ENCODE measurements at places on chromosomes 4 and X.

DNA sequence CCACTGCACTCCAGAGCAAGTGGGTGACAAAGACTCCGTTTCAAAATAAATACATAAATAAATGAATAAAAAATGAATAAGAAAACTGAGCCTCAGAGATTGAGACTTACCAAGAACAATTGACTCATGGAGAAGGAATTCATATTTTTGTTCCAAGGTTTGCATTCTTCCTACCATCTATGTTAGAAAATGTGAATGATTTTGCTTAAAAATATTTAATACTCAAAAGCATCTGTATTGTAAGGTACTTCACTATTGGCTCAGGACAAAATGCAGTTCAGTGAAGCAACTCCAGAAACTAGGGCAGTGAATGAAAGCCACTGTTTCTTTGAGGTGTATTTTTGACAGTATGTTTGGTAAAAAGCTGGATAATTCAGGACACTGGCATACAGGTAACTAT lies 54.1 kb downstream of the XAGE2 start:
- no peak for DNase-seq

- no peak for DNase-seq
These were observed 77.4 kb downstream of the WDR19 start for GRCh38 chr4:39259571-39260330.

- DNase-seq = no peak
These were observed 2326.8 kb upstream of the AGA start for GRCh38 chr4:179768996-179769395.

- no peak for DNase-seq
These were observed 42.0 kb downstream of the ANXA5 start for GRCh38 chr4:121654738-121655137.

GRCh38 chr4:55272102-55272501 lies 73.9 kb upstream of the SRD5A3 start:
- no peak for DNase-seq

- no peak for DNase-seq
These were observed 91.3 kb downstream of the PTPN13 start for GRCh38 chr4:86685401-86685800.

DNA sequence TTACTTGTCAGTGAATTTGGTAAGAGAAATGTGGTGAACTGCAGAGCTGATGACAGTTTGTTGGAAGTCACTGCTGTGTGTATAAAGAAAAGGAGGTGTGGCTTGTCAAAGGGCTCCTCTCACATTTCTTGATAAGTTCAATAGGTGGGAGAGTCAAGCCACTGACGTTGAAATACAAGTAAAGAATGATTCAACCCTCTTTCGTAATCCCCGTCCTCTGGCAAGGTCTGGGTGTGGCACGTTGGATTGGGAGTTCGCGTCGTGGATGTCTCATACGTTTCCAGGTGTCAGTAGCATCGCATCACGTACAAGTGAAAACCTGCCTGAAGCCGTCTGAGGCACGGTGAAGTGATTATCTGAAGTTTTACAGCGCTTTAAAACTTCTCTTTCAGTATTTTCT lies 76.4 kb downstream of the EGF start:
- no peak for DNase-seq

- no peak for DNase-seq
These were observed 114.6 kb downstream of the ARHGAP6 start for GRCh38 chrX:11551151-11551550.

GRCh38 chrX:108590496-108590895 lies 145.9 kb downstream of the IRS4 start:
- no peak for DNase-seq

DNA sequence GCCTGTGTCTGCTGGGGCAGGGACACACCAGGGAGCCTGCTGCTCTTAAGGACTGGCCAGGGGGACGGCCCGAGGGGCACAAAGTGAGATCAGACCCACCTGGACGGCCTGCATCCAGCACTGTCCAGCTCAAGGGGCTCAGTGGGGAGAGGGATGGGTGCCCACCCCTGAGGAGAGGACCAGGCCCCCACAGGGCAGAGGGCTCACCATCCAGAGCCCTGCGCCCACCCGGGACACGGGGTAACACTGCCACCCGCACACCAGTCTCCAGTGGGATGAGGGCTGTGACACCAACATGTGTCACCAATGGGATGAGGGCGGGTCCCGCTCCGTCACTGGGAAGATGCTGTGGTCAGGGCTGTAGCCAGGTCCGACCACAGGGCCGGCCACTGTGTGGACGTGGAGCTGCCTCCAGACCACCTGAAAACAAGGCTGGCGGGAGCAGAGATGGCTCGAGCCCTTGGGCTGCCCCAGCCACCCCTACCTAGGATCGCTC lies 13.2 kb downstream of the DGKQ start:
- no peak for DNase-seq

GRCh38 chrX:71191248-71191647 lies 31.8 kb upstream of the GJB1 start:
- DNase-seq = no peak

GRCh38 chrX:71095981-71096759 lies 519 bp downstream of the FOXO4 start:
- peak; percentile 42 for DNase-seq

DNA sequence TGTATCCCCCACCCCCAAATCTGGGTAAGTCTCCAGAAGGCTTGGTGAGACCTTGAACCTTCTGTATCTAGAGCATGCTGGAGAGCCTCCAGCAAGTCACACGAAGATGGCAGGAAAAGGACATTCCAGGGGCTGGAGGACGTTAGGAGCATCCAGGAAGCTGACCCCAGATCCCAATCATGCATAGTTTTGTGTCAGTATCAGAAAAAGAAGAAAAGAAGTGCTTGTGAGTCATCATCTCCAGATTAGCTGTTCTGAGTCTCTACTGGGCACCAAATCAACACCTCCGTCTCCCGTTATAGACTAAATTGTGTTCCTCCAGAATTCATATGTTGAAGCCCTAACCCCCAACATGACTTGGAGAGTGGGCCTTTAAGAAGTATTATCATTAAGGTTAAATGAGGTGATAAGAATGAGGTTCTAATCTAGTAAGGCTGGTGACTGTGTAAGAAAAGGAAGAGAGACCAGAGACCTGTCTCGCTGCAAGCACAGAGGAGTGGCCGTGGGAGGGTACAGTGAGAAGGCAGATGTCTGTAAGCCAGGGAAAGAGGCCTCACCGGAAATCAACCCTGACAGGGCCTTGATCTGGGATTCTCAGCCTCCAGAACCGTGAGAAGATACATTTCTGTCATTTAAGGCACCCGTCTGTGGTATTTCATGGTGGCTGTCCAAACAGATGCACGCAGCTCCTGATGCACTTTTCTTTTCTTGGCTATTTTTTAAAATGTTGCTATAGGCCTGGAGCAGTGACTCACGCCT lies 38.1 kb upstream of the CLDN24 start:
- DNase-seq = no peak

GRCh38 chr4:164136180-164136616 lies 617.7 kb upstream of the SMIM31 start:
- no peak for DNase-seq

GRCh38 chrX:14899607-14900006 lies 26.4 kb downstream of the MOSPD2 start:
- DNase-seq = no peak

GRCh38 chr4:54058171-54058570 lies 6.2 kb downstream of the CHIC2 start:
- DNase-seq = no peak

GRCh38 chr4:19178835-19179234 lies 1072.9 kb upstream of the SLIT2 start:
- no peak for DNase-seq

GRCh38 chrX:149807747-149808458 lies 26.2 kb downstream of the MAGEA9 start:
- no peak for DNase-seq

- no peak for DNase-seq
These were observed 98.9 kb upstream of the BLTP1 start for GRCh38 chr4:122053186-122053585.

- no peak for DNase-seq
These were observed 566.3 kb downstream of the IL15 start for GRCh38 chr4:142202404-142203332.

DNA sequence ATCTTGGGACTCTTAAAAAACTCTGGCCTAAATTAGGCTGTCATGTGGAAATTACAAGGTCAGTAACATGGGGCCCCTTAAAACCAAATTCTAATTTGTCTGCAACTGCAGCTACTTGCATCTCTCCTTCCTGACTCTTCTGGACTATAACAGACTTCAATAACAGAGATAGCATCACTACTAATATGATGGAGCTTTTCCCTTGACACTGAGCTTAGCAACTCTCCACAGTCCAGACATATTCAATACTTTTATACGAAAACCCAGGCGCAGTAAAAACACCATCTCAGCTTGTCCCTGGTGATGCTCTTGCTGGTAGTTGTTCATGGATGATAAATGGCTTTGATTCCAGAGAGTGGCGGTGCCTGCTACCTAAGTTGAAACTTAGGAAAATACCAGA lies 850.4 kb downstream of the STIM2 start:
- DNase-seq = no peak

DNA sequence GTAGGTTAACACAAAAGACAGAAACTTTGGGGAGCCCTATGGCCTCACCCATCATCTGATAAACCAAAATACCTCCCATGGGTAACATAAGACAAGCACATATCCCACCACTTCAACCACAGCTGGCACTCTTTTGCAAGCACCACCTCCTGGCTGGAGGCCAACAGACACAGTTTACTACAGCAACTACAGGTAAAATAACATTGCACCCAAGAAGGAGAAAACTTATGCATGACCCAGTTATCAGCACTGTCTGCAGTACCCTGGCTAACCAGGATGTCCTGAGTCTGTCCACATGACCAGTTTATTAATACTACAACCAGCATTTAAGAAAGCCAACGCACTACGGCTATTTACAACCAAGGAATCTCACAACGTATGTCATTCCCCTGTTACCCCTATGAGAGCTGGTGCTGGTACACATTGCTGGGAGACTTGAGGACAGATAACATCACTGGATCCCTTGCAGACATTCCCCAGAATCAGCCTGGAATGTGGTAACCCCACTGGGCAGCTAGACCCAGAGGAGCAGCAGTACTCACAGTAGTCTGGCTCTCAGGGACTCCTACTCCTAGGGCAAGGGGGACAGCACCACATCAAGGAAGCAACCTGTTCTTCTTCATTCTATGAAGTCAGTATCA lies 32.0 kb downstream of the ELF2 start:
- DNase-seq = no peak

- no peak for DNase-seq
These were observed 95.6 kb downstream of the RRAGB start for GRCh38 chrX:55813150-55813549.

- peak; percentile 50 for DNase-seq
These were observed 338.1 kb downstream of the BCOR start for GRCh38 chrX:39759526-39760224.

DNA sequence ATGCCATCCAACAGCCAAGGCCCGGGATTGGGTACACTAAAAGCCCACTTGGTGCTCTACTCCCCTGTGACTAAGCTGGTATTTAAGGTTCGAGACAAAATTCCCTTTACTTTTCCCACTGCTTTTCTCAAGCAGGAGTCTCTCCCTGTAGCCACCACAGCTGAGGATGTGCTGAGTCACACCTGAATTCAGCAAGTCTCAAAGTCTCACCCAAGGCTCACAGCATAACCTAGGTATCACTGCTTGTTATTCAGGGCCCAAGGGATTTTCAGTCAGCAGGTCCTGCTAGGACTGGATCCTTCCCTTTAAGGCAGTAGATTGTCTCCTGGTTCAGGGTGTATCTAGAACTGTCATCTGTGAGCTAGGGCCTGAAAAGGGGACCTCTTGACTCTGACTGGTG lies 39.2 kb downstream of the FMR1NB start:
- no peak for DNase-seq

DNA sequence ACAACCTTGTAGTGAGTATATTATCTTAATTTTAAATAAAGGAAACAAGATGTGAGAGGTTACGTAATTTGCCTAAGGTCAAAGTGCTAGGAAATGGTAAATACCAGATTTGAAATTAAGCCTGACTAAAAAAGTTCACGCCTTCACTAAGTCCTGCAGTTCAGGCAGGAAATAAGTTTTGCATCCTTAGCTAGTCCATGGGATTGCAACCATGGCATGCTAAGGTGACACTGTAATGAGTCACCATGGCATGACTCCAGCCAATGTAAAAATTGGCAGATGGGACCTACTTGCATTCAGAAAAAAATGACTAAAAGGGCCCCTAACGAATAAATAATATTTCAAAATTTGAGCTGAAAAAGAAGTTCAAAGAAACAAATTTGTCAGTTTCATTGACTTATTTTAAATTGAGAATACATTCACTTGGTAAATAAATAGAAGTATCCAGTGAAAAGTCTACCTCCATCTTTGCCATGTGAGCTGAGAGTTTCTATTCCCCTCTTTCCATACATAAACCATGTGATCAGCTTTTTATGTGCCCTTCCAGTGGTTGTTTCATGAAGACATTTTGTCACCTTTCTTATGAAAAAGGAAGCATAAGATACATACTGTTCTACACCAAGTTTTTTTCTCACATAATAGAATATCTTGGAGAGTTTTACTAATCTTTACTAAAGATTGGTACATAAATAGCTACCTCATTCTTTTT lies 72.4 kb downstream of the ANKRD50 start:
- no peak for DNase-seq

DNA sequence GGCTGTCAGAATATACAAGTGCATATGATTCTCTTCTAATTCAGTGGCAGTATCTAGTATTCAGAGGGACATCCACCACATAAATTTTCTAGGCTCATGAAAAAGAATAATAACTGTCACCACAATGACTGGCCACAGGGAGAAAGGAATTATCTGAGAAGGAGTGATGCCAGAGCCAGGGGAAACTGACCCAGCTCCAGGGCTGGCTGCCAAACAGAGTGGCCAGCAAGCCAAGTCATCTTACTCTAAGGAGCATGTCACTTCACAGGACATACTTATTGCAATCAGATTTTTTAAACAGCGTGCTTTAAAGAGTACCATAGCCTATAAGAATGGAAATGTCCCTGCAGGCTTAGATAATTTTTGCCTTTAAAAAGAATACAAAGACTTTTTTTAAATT lies 5.8 kb upstream of the SEPTIN11 start:
- DNase-seq = no peak

GRCh38 chr4:81197864-81198524 lies 17.0 kb downstream of the PRKG2 start:
- DNase-seq = no peak

DNA sequence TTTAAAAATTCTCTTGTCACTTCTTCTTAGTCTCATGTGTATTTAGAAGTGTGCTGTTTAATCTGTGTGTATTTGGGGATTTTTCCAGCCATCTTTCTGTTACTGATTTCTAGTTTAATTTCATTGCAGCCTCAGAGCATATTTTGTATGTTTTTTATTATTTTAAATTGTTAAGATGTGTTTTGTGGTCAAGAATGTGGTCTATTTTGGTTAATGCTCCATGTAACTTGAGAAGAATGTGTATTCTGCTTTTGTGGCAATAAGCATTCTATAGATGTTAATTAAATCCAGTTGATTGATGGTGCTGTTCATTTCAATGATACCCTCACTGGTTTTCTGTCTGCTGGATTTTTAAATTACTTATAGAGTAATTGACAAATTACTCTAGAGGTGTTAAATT lies 38.9 kb downstream of the ANXA10 start:
- no peak for DNase-seq

- DNase-seq = no peak
These were observed 82.7 kb downstream of the PARM1 start for GRCh38 chr4:75015627-75016026.
